ENCODE measurements at places on chromosomes 1 and 21. TPM values are rescaled to one million over a fixed set of nuclear protein-coding genes. Genes with fewer than 3 reads are reported as not detected.

The LY9 gene
- total RNA-seq, result not detected

The C1QTNF12 gene
- not detected for total RNA-seq

The RIIAD1 gene
- total RNA-seq, result not detected

The HHIPL2 gene
- total RNA-seq, result 0.08 TPM

The IVL gene
- 10.2 TPM for total RNA-seq

The PCP4 gene
- total RNA-seq, result not detected

The NHLH1 gene
- total RNA-seq, result not detected

The MXRA8 gene
- total RNA-seq, result 2.0 TPM

The LIN28A gene
- not detected for total RNA-seq

The BROX gene
- 37.7 TPM for total RNA-seq

The FCMR gene
- total RNA-seq, result 3.3 TPM

The LHX8 gene
- total RNA-seq, result not detected

The BRDT gene
- not detected for total RNA-seq

The WNT3A gene
- total RNA-seq, result not detected

The OR10Z1 gene
- total RNA-seq, result not detected

The KCNT2 gene
- not detected for total RNA-seq

The CFHR1 gene
- not detected for total RNA-seq

The AMY1B gene
- total RNA-seq, result not detected

The RORC gene
- total RNA-seq, result 0.16 TPM

The CELSR2 gene
- total RNA-seq, result 16.9 TPM

The SPATA46 gene
- not detected for total RNA-seq

The GMEB1 gene
- total RNA-seq, result 4.9 TPM

The IL19 gene
- not detected for total RNA-seq

The CLEC20A gene
- total RNA-seq, result not detected

The CRNN gene
- not detected for total RNA-seq

The USH2A gene
- total RNA-seq, result not detected

The LYPD8 gene
- not detected for total RNA-seq

The OPN3 gene
- total RNA-seq, result 36.1 TPM

The MCOLN2 gene
- 2.0 TPM for total RNA-seq

The TAS1R1 gene
- not detected for total RNA-seq

The KAZN gene
- 6.8 TPM for total RNA-seq

The USP25 gene
- 25.0 TPM for total RNA-seq

The CATSPER4 gene
- total RNA-seq, result not detected

The TDRD10 gene
- total RNA-seq, result not detected

The TAL1 gene
- not detected for total RNA-seq

The CFH gene
- 5.5 TPM for total RNA-seq

The NR5A2 gene
- not detected for total RNA-seq

The CFAP74 gene
- not detected for total RNA-seq

The SLAMF6 gene
- not detected for total RNA-seq

The FCGR1A gene
- not detected for total RNA-seq

The CD52 gene
- 0.55 TPM for total RNA-seq

The LRRN2 gene
- total RNA-seq, result not detected

The OR2L3 gene
- total RNA-seq, result not detected
